ENCODE measurements at places on chromosomes 3 and 15.

- DNase-seq = no peak
Measured at GRCh38 chr3:24198728-24199127, 253.6 kb downstream of the NR1D2 start.

- peak; percentile 12 for DNase-seq
Measured at GRCh38 chr15:59632714-59633113, 21.1 kb downstream of the GCNT3 start.

- DNase-seq = no peak
Measured at GRCh38 chr15:58484791-58485600, 53.2 kb downstream of the LIPC start.

DNA sequence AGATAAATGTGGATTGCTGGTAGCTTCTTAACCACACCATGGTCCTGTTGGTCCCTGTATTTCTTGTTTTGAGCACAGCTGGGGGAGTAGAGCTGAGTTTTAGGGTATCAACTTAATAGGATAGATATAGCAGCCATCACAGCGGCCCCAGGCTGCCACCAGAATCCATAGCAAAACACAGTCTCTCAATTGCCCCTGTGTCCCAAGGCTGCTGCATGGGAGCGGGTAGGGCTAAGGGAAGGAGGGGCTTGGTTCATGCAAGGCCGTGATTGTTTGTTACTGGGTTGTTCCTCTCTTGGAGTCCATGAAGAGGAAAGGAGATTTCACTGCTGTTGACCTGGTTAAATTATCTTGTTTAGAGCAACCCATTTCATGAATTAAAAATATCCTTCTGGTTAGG is 22.1 kb downstream of the ARNT2 start:
- DNase-seq = no peak

GRCh38 chr3:72821161-72821781 is 27.0 kb downstream of the SHQ1 start:
- DNase-seq = peak; percentile 80

GRCh38 chr3:72782521-72782920 is 65.7 kb downstream of the SHQ1 start:
- DNase-seq = no peak

DNA sequence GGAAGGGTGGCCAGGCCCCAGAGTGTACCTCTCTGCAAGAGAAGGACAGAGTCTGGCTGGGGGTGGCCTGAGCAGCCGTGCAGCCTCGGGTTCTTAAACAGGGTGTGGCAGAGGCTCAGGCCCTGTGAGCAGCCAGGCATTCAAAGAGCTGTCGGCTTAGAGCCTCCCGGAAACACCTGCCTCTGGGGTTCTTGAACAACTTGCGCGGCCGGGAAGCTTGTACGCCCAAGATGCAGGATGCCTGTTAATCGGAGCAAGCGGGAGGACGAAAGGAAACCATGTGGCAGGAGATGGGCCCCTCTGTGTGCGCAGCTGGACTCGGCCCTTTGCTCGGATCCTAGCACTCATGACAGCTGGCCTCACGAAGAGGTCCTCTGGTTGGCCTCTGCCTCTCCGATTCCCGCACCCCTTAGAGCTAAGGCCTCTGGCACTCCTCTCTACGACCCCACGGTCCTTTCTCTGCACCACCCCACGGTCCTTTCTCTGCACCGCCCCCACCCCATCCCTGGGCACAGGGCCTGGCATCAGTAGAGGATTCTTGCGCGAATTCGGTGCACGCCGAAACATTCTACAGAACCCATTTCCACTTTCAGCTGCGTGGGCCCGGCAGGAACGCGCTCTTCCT is 23.9 kb upstream of the TXNRD3 start:
- no peak for DNase-seq

DNA sequence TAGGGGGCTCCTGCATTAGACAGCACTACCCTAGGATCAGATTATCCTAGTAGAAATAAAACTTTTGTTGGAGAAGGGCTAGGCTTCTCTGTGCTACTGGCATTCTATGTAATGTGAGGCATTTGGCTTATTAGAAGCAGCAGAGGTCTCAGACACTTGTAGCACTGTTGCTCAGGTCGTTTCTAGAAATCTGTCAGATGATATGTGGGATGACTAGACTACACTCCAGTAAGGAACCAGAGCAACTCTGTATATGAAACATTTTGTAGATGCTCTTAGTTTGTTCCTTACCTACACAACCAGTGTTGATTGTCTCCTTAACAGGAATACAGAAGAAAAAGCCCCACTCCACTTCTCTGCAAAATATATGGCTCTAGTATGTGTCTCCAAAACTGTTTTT is 21.9 kb upstream of the FBXL22 start:
- DNase-seq = no peak

DNA sequence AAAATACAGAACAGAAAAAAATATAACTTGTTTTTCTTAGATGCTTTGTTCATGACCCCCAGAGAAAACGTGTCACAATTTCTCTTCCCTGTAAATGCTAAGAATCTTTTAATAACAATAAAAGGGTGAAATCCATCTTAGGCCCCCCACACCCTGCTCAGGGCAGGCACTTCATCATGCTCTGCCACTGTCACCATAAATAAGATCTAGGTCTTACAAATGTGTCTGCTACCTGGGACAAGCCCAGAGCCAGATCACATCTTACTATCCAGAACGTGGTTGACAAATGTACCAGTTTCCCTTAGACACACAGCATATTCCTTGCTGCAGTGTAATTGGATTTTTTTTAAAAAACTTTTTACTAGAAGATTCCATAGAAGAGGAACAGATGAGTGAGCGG is 795.4 kb downstream of the AGBL1 start:
- DNase-seq = no peak

DNA sequence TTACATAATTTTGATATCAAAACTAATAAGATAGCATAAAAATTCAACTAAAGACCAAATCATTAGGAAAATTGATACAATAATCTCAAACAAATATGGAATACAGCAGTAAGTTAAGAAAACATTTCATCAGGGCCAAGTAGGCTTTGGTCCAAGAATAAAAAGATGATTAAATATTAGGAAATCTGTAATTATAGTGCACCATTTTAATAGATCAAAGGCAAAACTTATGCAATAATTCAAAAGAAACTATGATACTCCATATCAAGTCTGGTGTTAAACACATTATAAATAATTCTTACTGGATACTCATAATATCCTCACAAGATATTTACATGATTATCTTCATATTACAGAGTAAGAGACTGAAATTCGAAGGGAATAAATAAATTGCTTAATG is 51.2 kb downstream of the THRB start:
- no peak for DNase-seq

DNA sequence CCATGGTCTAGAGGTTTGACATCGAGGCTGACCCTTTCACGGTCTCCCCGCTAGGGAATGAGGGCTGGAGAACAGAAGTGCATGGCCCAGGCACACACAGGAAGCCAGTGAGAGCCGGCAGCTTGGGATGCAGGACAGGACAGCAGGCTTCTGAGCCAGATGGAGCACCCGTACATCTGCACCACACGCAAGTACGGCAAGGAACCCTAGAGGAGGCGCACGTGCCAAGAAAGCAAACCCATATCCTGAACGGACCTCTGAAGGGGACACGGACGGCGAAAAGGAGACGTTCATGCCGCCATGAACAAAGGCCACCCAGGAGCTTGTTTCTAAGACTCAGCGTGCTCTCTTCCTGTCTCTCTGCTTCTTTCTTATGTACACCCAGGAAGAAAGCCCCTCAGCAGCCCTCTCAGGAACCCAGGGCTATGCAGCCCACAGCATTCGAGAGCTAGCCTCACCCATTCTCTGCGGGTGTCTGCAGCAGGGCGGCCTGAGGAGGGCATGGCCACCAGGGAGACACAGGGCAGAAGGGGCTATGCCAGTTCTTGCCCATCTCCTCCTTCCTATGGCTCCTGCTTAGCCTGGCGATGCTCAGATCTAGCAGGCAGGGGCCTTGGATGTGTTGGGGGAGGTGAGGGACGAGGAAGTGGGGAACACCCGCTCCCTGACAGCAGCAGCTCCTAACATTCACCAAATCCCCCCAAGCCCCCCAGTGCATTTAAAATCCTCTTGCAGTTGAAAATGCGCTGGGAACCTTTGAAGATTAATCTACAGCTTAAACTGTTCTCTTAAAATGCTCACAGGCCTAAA is 81.3 kb downstream of the PCSK6 start:
- no peak for DNase-seq

GRCh38 chr3:66489581-66489980 is 11.2 kb downstream of the LRIG1 start:
- no peak for DNase-seq

DNA sequence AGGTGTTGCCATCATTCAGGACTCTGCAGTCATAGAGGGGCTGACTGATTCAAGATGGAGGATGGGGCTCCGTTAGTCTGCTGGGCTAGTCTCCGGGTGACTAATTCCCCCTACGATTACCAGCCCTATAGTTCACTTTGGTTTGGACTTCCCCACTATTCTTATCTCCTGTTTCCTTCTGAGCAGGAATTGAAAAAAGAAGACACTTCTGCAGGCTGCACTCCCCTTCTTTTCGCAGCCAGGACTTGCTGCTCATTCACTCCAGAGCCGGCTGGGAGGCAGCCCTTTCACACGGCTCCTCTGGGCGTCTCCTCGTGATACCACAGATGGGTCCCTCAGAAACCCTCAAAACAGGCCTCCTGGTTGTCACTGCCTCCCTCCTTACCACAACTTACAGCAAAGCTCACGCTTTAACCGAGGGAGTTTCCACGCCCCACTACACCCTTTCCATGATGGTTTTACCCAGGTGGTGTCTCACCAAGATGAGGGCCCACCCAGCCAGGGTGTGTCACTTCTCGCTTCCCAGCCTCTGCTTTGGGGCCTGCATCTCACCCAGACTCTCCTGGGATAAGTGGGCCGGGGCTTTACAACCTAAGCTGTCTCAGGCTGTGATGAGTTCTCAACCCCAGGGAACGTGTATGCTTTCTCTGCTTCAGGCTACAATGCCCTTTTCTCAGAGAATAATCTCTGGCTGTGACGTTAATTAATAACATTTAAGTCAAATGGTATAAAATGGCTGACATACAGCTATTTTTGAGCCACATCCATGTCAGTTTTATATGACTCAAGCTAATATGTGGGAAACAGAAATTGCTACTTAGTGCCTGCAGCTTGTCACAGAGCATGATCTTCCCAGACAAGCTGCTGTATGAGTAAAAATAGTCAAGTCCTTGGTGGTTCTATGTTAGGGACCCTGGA is 11.9 kb downstream of the CX3CR1 start:
- DNase-seq = no peak

GRCh38 chr3:171364500-171364899 is 95.7 kb downstream of the TNIK start:
- no peak for DNase-seq

- peak; percentile 30 for DNase-seq
Measured at GRCh38 chr3:195110647-195111318, 160.2 kb downstream of the XXYLT1 start.

DNA sequence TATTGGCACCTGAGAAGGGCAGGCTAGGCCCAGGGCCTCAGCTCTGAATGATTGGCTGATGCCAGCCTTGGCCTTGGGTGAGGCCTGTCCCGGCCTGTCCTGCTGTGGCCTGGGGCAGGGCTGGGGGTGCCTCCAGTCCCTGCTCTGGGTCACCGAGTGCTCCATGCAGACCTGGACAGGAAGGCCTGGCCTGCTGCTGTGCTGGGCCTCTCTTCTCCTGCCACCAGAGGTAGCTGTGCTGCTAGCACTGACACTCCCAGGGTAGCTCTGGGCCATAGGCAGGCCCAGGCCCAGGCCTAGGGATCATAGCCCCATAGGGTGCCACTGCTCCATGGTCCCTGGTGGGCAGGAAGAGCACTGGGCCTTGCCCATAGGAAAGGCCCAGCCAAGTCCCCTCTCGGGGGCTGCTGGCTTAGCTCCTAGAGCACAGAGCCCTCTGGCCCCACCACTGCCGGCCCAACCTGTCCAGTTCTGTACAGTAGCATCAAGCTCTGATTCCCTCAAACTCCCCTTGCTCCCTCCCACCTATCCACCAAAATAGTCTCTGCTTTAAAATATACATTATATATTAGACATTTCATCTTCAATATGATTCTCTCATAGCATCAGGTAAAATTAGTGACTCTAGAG is 18.2 kb downstream of the ABTB1 start:
- DNase-seq = peak; percentile 66

GRCh38 chr15:87758794-87759418 is 497.6 kb downstream of the NTRK3 start:
- no peak for DNase-seq

GRCh38 chr15:46293550-46293949 is 658.7 kb downstream of the SQOR start:
- DNase-seq = no peak

DNA sequence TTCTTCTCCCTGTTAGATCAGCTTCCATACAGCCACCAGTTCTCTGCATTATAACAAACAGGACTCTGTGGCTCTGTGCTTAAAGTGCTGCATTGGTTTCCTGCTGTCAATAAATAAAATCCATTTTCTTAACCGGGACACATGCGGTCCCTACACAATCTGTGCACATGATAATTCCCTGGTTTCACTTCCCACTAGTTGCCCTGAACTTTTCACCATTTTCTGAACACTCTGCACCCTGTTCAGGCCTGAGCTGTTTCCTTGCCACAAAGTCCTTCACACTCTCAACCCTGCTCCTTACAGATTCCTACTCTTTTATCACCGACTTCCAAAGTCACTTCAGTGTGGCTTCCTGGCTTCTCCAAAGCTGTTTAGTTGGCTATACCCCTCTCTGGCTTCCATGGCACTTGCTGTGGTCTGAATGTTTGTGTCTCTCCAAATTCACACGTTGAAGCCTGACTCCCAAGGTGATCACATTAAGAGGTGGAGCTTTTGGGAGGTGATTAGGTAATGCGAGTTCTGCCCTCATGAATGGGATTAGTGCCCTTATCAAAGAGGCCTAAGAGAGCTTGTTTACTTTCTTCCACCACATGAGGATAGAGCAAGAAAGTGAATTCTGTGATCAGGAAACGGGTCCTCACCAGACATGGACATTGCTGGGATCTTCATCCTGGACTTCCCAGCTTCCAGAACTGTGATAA is 233.4 kb downstream of the CHST2 start:
- no peak for DNase-seq

DNA sequence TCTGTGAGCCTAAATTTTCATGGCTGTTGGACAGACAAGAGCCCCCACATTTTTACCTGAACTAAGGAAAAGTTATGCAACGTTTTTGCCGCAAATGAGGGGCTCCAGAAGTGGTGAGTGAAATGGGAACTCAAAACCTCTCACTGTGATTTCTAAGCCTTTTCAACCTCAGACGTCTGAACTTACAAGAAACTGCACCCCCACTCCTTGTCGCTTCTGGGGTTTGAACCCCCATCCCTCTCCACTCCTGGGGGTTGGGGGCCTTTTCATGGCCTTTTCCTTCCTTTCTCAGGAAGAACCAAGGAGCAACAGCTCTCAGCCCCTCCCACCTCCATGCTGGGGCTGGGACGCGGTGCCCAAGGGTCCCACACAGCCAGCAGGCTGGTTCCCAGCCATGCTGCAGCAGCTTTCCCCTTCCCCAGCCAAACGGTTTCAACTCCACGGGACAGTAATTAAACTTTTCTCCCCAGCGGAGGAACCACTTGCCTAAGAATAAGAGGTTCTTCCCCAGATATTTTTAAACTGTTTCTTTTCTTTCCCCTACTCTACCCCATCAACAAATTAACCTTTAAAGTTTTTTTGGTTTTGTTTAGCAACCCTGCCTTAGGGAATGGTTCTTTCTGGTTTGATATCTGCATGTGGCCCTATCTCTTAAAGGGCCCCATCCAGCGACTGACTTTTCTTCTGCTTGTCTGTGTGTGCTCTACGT is 387.6 kb upstream of the CBLB start:
- no peak for DNase-seq

Measured in fibroblast of skin of right biceps (primary cell).